ENCODE measurements at places on chromosomes 7 and 10. TPM values are rescaled to one million over a fixed set of nuclear protein-coding genes. Genes with fewer than 3 reads are reported as not detected.

Gene HUS1
- total RNA-seq, result 33.2 TPM

Gene SLC18A3
- total RNA-seq, result not detected

Gene PSMG3
- total RNA-seq, result 28.7 TPM

- H3K27me3 ChIP-seq, result no peaks in the 10 kb centered on the region
- no peak overlapping the region for H3K4me3 ChIP-seq
- no peaks in the 10 kb centered on the region for H3K36me3 ChIP-seq
- H3K4me1 ChIP-seq, result no peaks in the 10 kb centered on the region
These were observed 33.1 kb upstream of the RPA3 start for GRCh38 chr7:7751243-7752092.

DNA sequence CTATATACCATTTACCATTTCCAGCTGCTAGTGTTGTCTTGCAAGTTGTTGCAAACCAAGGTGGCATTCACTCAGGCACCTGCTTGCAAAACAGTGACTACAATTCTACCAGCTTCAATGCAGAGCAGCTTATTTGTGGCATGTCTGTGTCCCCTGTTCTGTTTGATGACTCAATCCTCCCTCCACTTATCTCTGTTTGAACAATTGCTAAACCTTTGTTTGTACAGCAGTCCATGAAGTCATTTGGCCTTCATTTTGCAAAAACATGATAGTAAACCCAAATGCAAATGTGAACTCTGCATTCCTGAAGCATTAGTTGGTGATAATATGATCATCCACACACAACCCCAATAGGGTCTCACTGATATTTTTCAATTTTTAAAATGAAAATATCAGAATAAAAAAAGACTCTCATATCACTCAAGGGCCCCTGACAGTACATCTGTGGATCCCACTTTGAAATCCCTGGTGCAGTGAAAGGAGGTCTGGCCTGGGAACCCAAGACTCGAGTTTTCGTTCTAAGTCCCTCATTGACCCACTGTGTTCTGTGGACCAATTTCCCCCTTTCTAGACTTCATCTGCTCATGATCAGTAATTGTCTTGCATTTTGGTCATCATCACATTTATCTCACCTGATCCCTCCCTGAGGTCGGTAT is 425.4 kb downstream of the RPS24 start:
- no peaks in the 10 kb centered on the region for H3K27me3 ChIP-seq
- no peaks in the 10 kb centered on the region for H3K36me3 ChIP-seq
- no peak overlapping the region for H3K27ac ChIP-seq
- no peaks in the 10 kb centered on the region for H3K4me1 ChIP-seq

- no peaks in the 10 kb centered on the region for H3K36me3 ChIP-seq
- no peaks in the 10 kb centered on the region for H3K27me3 ChIP-seq
- H3K4me1 ChIP-seq, result no peaks in the 10 kb centered on the region
These were observed 114.5 kb upstream of the CAV2 start for GRCh38 chr7:116384936-116385635.

GRCh38 chr7:84506151-84506550 is 311.6 kb upstream of the SEMA3A start:
- no peak overlapping the region for H3K4me3 ChIP-seq
- no peaks in the 10 kb centered on the region for H3K36me3 ChIP-seq
- no peak for DNase-seq

- DNase-seq, result no peak
- no peaks in the 10 kb centered on the region for H3K27me3 ChIP-seq
- no peaks in the 10 kb centered on the region for H3K4me1 ChIP-seq
- no peaks in the 10 kb centered on the region for H3K36me3 ChIP-seq
These were observed 470.8 kb upstream of the SEMA3A start for GRCh38 chr7:84665339-84665738.

- H3K27ac ChIP-seq, result no peak overlapping the region
- DNase-seq, result no peak
- H3K4me3 ChIP-seq, result no peak overlapping the region
- peaks cover 6% of the 10 kb centered on the region for H3K27me3 ChIP-seq
- H3K4me1 ChIP-seq, result no peaks in the 10 kb centered on the region
These were observed 3.5 kb upstream of the SRRM3 start for GRCh38 chr7:76198202-76198601.

GRCh38 chr10:52752801-52753445 is 19.7 kb downstream of the MBL2 start:
- H3K27me3 ChIP-seq, result no peaks in the 10 kb centered on the region
- no peak for DNase-seq
- no peaks in the 10 kb centered on the region for H3K4me1 ChIP-seq
- H3K4me3 ChIP-seq, result no peak overlapping the region
